H4 (cell line): ENCODE measurements at places on chromosomes 16 and 17.

DNA sequence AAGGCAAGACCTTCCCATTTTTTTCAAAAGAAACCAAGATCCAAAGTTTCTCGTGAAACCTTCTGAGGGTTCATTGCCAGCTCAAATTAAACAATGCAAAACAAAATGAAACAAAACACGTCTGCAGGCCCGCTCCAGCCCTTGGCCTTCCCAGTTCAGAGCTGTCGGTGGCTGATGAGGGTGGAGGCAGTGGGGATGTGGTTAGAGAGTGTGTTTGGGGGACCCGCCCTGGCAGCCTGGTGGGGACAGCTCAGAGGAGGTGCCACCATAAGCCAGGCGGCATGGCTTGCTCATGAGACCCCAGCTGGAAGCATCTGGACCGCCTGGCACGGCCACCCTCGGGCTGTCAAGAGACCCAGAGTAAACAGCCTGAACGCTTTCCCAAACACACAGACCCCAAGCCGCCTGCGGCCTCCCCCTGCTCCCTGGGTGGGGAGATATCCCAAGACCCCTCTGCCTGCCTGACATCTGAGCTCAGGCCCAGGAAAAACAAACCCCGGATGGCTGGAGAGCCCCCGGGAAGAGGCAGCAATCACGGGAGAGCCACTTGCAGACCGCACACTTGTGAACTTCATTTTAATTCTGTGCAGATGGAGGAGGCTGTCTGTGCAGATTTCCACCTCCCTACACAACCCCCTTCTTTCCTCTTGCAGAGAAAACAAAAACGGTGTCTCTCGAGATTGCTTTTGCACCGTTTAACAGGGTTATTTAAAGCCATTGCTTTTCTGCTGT, 35.4 kb upstream of the LITAF start:
- peak; percentile 81 for DNase-seq

DNA sequence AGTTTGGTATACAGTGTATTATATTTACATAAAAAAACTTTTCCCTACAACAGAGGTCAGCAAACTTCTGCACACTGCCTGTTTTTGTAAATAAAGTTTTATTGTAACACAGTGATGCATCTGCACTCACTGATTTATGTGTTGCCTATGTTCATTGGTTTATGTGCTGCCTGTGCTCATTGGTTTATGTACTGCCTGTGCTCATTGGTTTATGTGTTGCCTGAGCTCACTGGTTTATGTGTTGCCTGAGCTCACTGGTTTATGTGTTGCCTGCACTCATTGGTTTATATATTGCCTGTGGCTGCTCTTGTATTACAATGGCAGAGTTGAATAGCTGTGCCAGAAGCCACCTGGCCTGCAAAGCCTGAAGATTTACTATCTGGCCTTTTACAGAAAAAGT, 81.6 kb downstream of the MYH11 start:
- DNase-seq: peak; percentile 31

DNA sequence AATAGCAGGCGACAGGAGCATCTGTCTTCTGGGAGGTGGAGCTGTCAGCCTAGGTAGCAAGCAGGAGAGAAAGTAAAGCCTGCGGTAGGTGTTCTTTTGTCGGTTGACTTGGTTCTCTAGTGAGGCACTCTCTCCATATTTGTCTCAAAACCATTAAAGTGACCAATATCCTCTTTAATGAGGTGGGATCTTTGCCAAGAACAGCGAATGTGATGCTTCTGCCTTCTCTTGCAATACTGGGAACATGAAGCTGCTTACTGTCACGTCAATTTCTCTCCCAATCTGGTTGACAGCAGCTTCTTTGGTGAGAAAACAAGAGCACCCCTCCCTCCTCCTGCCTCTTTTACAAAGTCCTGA, 176.7 kb downstream of the ABCC12 start:
- no peak for DNase-seq

GRCh38 chr17:40519089-40519775, 17.8 kb upstream of the TNS4 start:
- no peak for DNase-seq

GRCh38 chr17:35132099-35132498, 10.0 kb downstream of the NLE1 start:
- no peak for DNase-seq

- DNase-seq: no peak
Observed at GRCh38 chr16:56708525-56709442, 21.1 kb upstream of the NUP93 start.

DNA sequence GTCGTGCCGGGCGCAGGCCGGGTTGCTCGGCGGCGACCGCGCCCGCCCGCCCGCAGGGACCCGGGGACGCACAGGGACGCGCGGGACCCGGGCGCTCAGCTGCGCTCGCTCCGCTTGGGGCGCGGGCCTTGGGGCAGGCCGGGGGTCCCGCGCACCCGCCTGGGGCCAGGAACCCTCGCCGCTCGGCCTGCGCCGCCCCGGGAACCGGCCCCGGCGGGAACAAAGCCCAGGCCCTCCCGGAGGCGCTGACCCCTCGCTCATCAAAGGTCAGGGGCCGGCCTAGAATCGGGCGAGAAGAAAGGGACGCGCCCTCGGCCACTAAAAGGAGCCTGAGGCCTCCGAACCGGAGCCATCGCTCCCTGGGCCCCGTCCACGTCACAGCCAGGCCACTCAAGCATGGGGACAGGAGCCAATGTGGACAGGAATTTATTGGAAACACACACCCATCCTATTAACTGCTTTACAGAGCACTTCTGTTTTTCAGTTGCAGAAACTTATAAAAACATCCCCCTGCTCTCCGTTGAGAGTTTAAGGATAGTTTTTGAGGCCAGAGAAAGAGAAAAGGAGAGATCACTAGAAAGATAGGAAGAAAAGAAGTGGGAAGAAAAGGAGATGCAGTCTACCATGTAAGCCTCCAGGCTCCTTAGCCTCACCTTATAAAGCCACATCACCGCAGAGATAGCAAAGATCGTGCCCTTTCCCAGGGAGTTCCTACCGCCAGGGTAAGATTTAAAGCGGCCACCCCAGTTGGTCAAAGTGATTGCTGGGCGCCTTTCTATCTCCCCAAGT, 558 bp upstream of the ZFHX3 start:
- DNase-seq: no peak

GRCh38 chr17:65727246-65727645, 165.8 kb upstream of the AXIN2 start:
- no peak for DNase-seq

- no peak for DNase-seq
Observed at GRCh38 chr16:71311553-71312158, 22.5 kb upstream of the CMTR2 start.

GRCh38 chr16:4675864-4676786, 17.2 kb upstream of the NUDT16L1 start:
- no peak for DNase-seq

- DNase-seq: no peak
Observed at GRCh38 chr17:35605678-35606077, 18.6 kb downstream of the AP2B1 start.

GRCh38 chr16:1972490-1972877, 631 bp downstream of the TBL3 start:
- DNase-seq: no peak

- DNase-seq: no peak
Observed at GRCh38 chr17:7293159-7293558, 1.3 kb downstream of the YBX2 start.

- peak; percentile 30 for DNase-seq
Observed at GRCh38 chr17:31687505-31688126, 171.4 kb downstream of the COPRS start.

DNA sequence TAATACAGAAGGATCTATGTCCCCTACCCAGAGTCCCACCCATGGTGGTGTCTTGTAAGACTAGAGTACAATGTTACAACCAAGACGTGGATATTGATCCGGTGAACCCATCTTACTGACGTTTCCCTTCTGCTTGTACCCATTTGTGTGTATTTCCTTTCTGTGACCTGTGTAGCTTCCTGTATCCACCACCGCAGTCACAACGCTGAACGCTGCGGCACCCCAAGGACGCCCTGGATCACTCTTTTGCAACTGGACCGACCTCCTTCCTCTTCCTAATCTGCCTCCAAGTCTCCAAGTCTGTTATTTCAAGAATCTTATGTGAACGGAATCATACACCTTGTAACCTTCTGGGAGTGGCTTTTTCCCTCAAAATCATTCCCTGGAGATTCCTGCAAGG, 33.5 kb upstream of the CBX4 start:
- no peak for DNase-seq

GRCh38 chr17:66836063-66837005, 1.4 kb downstream of the CACNG5 start:
- DNase-seq: no peak

GRCh38 chr17:72725433-72726068, 366.9 kb downstream of the SLC39A11 start:
- peak; percentile 76 for DNase-seq

- no peak for DNase-seq
Observed at GRCh38 chr17:28610376-28610775, 3.6 kb downstream of the RSKR start.

DNA sequence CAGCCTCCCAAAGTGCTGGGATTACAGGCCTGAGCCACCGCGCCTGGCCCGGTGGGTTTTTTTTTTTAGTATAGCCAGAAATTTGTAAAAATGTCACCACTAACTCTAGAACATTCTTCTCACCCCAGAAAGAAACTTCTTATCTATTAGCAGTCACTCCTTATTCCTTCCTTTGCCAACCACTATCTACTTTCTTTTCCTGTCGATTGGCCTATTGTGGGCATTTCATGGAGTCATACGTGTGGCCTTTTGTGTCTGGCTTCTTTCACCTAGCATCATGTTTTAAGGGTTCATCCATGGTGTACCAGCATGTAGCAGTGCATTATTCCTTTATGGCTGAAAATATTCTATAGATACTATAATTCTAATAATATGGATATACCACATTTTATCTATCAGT, 3.6 kb downstream of the CYB5D2 start:
- DNase-seq: no peak

GRCh38 chr16:711548-712320, 3.2 kb upstream of the METRN start:
- DNase-seq: peak; percentile 42

DNA sequence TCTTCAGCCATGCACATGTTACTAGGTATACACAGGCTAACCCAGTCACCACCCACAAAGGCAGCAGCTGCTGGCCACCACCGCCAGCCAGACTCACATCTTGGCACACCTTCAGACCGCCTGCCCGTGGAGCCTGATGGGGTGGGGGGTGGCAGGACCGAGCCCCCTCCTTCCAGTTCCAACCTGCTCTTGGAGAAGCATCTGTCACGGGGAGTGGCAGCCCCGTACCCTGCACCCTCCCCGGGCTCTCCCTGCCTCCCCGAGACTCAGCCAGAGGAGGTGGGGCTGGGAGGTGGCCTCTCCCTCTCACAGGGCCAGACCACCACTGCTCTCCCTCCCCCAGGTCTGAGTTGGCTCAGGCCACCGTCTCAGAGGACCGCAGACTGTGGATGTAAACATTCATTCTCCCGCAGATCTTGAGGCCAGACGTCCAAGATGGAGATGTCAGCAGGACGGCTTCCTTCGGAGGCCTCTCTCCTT, 11.3 kb upstream of the RBFOX3 start:
- DNase-seq: no peak

- DNase-seq: no peak
Observed at GRCh38 chr17:78759969-78760352, 22.1 kb downstream of the CYTH1 start.

DNA sequence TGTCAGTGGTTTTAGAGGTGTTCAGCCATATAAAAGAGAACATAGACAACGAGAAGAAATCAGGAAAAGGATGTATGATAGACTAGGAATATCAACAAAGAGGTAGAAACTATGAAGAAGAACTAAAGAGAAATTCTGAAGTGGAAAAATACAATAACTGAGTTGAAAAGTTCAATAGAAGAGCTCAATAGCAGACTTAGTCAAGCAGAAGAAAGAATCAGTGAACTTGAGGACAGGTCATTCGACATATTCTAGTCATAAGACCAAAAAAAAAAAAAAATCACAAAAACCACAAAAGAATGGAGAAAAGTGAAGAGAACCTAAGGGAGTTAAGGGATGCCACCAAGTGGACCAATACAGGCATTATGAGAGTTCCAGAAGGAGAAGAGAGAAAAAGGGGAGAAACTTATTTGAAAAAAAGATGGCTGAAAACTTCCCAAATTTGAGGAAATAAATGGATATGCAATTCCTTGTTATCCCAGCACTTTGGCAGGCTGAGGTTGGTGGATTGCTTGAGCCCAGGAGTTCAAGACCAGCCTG, 321.2 kb downstream of the ABCC12 start:
- DNase-seq: no peak

DNA sequence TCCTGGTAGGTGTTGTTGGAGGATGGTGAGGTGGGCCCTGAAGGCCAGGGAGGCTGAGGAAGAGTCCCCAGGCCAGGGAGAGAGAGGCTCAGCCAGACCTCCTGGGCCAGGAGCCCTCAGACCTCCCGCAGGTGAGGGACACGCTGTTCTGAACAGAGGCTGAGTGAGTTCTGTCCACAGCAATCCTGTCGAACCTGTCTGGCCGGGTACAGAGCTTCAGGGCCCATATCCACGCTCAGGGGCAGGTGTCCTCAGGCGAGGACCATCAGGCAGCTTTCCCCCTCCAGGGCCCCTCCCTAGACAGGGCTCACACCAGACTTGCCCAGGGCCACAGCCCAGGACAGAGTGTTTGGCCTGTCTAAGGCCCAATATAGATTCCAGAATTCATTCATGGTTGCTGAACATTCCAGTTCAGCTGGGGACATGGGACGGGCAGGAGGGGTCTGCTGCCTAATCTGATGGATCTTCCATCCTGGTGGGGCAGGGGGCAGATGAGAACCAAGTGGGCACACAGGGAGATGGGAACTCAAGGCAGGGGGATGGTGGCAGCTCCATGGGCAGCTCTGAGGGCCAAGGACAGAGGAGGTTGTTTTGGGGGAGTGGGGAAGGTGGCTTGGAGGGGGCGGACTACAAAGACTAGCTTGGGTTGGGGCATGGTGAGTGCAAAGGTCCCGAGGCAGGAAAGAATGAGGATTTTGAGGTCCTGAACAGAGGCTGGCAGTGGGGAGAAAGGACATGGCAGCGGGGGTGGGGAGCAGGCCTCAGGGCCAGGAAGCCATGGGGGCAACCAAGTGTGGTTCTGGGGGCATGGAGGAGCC, 23.4 kb upstream of the MPRIP start:
- no peak for DNase-seq

DNA sequence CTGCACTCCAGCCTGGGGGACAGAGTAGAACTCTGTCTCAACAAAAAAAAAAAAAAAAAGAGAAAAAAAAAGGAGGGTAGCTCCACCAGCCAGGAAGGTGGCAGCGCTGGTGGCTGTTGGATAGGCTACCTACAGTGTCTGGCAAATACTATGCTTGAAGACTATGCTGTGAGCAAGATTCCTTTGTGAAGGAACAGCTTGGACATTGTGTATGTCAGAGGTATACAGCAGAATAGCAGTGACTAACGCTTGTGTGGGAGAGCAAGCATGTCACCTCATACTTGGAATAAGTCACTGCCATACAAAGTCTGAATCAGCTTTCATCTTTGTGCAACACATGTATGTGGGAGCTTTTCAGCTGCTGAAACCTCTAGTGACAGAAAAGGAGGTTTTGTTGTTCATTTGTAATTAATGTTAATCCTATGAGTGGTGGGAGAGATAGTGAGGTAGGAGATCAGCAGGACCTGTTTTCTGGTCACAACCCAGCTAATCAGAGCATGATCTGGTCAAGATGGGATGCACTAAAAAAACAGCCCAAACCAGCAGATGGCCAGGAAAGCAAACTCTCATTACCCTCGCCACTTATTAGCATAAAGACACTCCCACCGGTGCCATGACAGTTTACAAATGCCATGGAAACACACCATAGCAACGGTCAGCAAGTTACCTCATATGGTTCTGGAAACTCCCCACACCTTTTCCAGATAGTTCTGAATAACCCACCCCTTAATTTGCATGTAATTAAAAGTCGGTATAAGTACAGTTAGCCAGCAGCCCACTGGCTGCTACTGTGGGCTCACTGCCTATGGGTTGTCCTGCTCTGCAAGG, 6.8 kb upstream of the ITGAD start:
- peak; percentile 71 for DNase-seq

- DNase-seq: no peak
Observed at GRCh38 chr16:13342675-13343074, 441.3 kb downstream of the SHISA9 start.
